CD8-positive, alpha-beta T cell (primary cell): ENCODE measurements at places on chromosomes 16 and 17.

DNA sequence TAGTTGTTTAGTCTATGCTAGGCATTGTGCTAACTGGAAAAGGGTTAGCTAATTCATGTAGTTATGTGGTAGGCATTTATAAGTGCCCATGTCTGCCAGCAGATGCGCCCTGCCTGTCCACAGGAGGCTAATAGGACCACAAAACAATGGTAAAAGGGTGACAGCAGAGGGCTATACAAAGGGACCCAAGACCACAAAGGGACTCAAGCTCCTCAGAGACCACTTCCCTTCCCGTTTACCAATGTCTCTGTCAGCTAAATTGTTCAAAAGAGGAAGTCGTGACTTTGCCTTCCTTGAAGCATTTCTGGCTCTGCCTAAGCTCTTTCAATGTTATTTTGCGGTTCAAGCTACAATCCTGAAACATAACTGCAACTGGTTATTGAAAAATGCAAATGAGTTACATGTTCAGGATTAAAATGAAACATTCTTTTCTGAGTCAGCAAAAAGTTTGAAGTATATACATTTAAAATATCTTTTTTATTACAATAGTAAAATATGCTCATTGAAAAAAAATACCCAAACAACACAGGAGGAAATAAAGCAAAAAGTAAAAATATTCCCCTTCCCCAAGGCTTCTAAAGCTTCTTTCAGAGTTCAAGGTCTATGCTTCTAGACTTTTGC, 149.2 kb downstream of the MAF start:
- no peak for DNase-seq

GRCh38 chr17:76414334-76415295, 30.2 kb downstream of the SPHK1 start:
- DNase-seq, result no peak

GRCh38 chr17:33517746-33518145, 224.7 kb upstream of the ASIC2 start:
- no peak for DNase-seq

DNA sequence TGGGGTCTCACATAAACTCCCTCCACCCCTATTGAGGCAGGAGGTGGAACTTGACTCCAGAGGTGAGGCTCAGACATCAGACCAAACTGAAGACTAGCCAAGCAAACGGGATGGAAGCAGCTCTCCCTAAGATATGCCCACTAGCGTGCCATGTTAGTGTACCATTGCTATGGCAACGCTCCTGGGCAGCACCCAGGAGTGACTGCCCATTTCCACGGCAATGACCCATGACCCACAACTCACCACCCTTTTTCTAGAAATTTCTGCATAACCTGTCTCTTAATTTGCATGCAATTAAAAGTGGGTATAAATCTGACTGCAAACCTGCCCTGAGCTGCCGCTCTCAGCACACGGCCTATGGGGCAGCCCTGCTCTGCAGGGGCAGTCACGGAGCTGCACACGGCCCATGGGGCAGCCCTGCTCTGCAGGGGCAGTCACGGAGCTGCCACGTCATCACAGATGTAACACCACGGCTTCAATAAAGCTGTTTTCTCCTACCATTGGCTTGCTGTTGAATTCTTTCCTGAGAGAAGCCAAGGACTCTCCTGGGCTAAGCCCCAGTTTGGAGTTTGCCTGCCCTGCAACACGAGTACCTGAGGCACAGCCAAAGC, 164.3 kb downstream of the RBFOX3 start:
- DNase-seq, result no peak

DNA sequence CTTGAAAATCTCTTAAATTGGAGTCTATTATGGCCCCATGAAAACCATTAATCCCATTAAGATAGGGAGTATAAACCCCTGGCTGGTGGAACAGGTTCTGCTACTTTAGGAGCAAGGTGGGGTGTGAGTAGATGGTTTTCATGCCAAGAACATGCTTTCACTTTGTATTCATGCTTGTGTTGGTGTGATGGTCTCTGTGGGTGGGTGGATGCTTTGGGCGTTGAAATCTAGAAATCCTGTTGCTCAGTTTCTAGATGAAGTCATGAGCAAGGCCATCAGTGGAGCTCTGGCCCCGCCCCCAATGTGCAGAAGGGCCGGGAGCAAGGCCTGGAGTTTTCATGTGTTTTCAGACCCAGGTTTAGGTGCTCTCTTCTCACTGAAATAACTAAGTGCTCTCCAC, 20.1 kb downstream of the PLD6 start:
- DNase-seq, result no peak

DNA sequence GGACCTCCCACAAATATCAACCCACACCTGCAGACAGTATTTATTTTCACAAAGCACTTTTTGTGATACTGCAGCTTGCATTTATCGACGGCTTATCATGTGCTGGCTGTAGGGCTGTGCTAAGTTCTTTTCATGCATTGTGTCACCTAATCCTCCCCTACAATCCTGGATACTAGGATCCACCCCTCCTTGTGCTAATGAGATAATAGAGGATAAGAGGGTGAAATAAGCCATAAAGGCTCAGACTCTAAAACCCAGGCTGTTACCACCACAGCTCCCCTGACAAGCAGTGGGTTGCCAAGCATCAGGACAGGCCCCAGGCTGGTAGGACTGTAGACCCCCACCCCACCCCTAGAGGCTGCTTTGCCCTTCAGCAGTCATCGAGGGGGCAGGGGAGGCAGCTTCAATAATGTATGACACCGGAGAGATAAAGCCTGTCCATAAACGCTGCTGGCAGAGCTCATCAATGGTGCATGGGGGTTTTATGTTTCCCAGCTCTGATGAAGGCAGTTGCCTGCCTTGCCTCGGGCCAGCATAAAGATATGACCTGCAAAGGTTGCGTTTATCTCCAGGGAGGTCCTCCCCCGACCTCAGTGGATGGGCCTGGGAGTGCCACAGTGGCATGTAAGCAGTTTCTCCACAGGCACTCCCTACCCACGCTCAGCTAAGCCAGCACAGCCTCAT, 73.9 kb upstream of the C16orf82 start:
- DNase-seq, result no peak

DNA sequence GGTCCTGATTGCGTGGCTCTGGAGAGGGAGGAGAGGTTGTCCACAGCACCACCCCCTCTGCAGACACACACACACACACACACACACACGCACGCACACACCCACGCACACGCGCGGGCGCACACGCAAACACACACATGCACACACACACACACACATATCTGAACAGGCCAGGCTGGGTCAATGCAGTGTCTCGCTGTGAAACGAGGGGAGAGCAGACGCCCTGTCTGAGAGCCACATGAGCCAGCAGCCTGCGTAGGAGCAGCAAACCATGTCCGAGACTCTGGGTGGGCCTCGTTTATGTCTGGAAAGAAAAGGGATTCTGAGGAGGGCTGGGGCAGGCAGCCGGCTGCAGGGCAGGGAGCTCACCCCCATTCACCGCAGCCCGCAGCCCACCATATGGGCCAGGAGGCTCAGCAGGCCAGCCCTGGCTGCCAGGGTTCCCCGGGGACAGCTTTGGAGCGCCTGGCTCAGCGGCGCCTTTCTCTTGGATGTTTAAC, 93.3 kb upstream of the TNRC6C start:
- DNase-seq, result no peak

GRCh38 chr17:2266865-2267228, 36.7 kb downstream of the SMG6 start:
- no peak for DNase-seq

DNA sequence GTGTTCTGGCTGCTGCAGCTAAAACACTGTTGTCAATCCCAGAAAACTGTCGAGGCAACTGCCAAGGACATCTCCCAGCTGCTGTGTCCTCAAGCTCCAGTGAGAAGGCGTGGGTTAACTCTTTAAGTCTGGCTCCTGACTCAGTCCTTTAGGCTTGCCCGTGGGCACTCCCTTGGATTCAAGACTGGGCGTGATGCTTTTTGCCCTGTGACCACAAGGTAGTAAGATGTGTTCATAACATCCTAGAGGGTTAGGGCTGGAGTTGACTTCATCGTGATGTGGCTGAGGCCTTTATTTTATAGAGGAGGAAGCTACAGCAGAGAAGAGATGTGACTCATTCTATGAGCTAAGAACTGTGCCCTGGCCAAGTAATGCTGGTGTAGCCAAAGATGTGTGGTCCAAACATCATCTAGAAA, 50.9 kb upstream of the TEKT3 start:
- DNase-seq, result no peak

DNA sequence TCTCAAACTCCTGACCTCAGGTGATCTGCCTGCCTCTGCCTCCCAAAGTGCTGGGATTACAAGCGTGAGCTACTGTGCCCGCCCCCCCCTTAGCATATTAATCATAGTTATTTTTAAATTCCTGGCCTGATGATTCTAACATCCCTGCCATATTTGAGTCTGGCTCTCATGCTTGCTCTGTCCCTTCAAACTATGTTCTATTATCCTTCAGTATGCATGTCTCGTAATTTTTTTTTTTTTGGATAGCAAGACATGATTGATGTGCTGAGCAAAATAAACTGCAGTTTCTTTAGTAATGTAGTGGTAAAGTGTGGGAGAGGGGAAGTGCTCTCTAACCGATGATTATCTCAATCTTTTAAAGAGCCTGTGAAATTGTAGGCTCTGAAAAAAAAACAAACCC, 34.3 kb upstream of the TMEM92 start:
- no peak for DNase-seq

GRCh38 chr16:28298511-28298878, 6.2 kb downstream of the SBK1 start:
- no peak for DNase-seq

DNA sequence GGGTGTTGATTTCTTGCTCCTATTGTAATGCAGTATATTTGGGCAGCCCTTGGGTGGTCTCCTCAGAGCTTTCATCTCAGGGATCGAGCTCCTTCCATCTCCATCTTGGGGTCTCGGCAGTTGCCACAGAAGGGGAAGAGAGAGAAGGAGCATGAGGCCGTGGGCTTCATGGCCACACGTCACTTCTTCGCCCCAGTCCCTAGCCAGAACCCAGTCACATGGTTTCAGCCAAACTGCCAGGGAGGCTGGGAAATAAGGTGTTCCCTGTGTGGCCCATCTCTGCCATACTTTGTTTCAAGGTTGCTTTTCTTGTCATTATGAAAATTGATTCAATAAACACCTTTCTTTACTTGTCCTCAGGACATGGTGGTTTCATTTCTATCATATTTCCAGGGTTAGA, 68.4 kb upstream of the NKD1 start:
- no peak for DNase-seq

DNA sequence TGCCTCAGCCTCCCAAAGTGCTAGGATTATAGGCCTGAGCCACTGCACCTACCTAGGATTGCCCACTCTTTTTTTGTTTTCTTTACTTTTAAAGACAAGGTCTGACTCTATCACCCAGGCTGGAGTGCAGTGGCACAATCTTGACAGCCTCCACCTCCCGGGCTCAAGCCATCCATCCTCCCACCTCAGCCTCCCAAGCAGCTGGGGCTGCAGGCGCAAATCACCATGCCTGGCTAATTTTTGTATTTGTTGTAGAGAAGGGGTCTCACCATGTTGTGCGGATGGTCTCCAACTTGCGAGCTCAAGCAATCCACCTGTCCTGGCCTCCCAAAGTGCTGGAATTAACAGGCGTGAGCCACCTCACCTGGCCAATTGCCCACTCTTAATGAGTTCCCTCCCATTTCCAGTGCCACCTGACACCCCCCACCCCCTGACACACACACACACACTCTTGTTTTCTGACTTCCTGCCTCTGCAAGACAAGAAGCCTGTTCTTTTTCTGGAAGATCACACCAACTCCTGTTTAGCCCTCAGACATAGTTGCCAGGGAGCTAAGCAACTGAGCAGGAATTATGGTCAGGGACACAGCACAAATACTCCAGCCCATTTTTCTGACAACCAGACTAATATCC, 2.6 kb downstream of the OVCA2 start:
- DNase-seq, result no peak

DNA sequence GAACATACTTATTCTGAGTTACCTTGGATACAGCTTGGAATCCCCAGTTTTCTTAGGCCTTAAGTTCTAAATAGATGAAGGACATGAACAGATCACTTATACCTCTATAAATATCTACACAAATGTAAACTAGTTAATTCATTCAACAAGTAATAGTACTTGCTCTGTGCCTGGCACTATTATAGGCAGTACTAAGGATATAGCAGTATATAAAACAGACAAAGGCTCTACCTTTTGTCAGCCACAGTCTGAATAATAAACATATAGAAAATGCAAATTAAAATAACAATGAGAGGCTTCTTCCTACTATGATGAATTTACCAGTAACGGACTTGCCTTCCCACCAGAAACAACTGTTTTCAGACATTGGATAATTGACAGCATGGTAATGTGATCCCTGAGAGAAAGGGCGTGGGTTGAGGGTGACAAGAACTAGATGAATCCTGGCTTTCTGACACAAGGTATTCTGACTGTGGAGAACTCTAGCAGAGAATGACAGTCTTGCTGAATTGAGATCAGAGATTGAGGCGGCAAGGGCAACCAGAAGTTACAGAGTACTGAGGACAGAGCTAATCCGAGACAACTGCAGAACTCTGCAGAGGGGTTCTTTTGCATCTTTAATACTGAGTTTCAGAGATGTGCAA, 170.5 kb downstream of the TANC2 start:
- no peak for DNase-seq

GRCh38 chr17:44781551-44782325, 22.9 kb downstream of the ADAM11 start:
- no peak for DNase-seq

GRCh38 chr17:47643116-47643515, 6.6 kb upstream of the KPNB1 start:
- no peak for DNase-seq

GRCh38 chr17:36938566-36939051, 1.3 kb downstream of the LHX1 start:
- DNase-seq, result no peak

GRCh38 chr16:57483725-57484514, 2.4 kb downstream of the DOK4 start:
- no peak for DNase-seq

DNA sequence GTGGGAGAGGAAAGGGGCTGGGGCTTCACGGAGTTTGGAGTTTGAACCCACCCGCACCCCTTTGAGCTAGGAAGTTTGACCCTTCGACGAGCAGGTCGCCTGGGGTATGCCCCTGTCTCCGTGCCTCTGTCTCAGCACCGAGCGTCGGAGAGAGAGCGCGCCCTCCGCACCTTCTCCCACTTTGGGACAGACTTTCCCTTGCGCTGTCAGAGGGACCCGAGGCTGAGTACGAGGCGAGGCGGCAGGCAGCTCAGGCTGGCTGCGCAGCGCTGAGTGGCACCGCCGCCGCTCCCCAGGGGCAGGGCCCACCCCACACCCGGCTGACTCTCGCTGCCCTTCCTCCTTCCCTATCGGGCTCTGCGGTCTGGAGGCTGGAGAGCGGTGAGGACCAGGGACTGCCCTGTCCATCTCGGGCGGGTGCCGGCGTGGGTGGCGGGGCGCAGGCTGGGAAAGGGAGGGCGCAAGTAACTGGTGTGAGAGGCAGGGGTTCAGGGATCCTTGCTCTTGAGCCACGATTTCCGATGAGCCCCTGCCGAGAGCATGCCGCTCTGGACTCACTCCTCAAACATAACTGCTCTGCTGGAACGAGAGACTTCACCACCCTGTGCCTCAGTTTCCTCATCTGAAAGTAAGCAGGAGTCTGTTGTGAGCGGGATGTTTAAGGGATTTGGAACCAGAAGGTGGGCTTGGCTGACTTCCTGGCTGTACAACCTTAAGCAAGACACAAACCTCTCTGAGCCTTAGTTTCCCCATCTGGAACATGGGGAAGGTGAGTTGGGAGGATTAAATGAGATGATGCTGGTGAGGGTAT, 981 bp downstream of the BEAN1 start:
- DNase-seq, result no peak
